ENCODE measurements at places on chromosomes 1 and 21. TPM values are rescaled to one million over a fixed set of nuclear protein-coding genes. Genes with fewer than 3 reads are reported as not detected.

DNA sequence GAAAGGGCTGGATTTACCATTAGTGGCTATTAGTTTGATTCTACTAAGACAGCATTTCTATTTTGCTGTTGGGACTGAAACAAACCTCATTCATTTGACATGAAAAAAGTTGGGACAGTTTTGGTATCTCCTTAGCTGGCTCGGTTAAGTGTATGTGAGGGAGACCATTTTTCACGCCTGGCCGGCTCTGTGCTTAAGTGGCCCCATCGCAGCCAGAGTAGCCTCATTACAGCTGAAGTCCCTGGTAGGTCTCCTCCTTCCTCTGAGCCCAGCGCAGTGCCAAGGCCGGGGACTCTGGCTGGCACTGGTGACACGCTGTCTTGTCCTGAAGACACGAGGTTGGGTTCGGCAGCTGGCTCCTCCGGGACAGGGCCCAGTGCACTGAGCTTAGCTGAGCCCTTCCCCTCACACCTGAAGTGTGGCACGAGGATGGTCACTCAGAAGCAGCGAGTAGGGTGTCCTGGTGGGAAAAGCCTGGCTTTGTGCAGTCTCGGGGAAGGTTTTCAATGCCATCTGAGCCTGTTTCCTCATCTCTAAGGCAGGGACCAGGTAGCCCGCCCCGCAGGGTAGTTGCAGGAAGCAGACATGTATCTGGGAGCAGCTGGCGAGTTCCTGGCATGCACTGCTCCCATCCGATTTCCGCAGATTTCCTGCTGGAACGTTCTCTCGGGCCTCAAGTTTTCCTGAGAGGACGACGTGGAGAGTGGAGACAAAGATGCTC lies 196.5 kb downstream of the DYRK1A start:
- no peak for DNase-seq

GRCh38 chr1:102463328-102463727 lies 466.6 kb upstream of the OLFM3 start:
- DNase-seq: no peak

DNA sequence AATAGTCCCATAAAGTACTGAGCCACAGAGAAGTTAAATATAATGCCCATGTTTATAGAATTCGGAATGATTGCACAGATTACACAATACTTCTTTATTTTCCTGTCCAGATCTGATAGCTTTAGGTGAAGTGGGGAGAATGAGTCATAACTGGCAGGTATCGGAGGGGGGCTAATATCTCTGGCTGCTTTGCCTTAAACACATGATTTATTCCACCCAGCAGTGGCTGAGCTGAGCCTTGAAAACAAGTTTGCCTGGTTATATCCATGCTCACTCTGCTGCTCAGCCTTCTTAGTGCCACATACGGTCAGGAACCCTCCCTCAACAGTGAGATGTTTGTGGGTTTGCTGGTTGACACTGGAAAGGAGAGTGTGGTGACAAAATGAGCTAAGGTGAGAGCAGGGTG lies 119.7 kb upstream of the ZNF648 start:
- no peak for DNase-seq

GRCh38 chr21:34691390-34692032 lies 22.7 kb downstream of the CLIC6 start:
- DNase-seq: no peak

GRCh38 chr21:44303490-44303981 lies 3.7 kb downstream of the PFKL start:
- no peak for DNase-seq

DNA sequence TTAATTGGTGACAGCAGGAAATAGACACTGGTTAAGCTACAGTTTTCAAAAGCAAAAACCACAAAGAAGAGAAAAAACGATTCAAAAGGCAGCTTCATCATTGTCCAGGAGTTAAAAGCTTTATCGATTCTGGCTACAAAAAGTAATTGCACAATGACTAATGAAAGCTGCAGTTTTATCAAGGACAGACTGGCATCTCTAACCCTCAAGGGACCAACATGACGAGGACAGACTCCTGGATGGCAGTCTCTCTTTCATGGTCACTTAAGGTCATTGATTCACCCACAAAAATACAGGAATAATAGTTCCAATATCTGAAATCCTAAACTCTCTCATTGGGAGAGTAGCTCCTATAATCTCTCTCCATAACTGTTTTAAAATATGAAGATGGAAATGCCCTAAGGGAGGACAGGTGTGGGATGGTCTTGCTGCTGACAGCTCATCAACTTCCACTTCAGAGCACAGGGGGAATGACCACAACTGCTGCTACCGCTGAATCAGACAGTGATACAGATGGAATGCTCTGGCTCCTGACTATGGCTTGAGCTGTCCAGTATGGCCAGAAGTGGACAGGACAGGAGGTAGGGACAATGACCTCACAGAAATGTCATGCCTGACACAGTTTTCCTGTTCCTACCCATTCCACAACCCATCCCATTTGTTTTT lies 17.4 kb upstream of the CPLANE2 start:
- no peak for DNase-seq

The CDA gene
- not detected for total RNA-seq

DNA sequence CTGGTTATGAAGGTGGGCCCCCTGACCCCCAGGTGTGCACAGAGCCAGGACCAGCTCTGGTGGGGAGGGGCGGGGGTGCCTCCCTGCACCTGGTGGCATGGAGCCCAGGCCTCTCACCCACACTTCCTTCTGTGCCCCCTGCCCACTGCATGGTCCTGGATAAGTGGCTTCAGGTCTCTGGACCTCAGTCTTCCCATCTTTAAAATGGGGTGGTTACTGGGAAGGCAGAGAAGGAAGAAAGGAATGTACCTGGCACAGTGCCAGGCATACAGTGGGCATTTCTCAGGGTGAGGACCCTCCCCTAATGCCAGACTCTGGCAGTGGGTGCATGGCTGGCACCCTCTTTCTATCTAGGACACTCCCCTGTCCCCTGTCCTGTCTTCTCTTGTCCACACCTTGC lies 7.5 kb downstream of the CLCNKA start:
- no peak for DNase-seq

The LCE1F gene
- total RNA-seq: not detected

DNA sequence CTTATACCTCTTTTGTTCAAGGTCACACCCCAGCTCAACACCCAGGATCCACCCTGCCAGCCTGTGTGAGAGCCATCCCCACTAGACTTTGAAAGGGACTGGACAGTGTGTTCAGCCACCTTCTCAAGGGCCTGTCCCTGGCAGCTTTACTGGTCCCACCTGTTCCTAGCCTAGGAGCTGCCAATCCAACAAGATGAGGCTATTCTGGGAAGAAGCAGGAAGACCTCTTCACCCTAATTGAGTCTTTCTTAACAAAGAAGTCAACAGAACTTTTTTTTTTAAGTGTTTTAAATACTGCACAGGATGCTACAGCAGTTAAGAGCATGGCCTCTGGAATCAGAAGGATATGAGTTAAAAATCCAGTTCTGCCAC lies 95.8 kb upstream of the HOOK1 start:
- DNase-seq: no peak

The IRF6 gene
- total RNA-seq: 1.2 TPM

The IL24 gene
- total RNA-seq: 2.0 TPM

The BARHL2 gene
- not detected for total RNA-seq

GRCh38 chr1:66623812-66624211 lies 89.9 kb downstream of the SGIP1 start:
- DNase-seq: no peak

DNA sequence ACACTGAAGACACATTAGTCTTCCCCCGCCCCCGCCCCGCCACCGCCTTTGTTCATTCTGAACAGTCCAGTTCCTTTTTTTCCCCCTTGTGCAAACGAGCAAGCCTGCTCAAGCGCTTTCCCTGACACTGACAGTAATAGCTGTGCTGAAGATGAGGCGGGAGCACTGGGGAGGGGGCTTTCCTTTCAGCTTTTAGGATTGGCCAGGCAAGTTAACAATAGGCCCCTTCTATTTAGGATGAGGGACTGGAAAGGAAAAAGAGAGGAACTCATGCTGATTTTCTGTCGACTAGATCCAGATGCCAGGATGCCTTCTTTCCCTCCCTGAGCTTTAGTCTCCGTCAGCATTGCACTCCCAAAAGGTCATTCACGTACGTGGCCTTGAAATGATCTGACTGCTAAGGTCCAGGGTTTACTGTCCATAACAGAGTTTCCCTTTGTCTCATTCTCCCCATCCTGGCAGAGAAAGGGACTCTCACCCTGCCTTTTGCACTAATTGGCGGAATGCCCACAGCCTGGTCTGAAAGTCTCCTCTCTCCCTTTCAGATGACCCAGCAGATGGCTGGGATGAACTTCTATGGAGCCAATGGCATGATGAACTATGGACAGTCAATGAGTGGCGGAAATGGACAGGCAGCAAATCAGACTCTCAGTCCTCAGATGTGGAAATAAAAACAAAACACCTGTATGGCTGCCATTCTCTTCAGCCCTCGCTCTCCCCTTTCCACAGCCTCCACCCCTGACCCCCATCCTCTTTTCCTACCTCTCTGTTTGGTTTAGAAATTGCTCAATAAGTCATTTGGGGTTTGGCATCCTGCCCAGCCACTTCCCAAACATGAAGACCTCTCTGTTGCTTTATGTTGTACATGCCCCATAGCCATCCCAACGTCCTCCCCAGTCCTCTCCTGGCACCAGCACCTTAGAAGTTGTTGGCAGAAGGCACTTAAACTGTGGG lies 28.6 kb upstream of the ZFP69B start:
- no peak for DNase-seq
